ENCODE measurements at places on chromosomes 5 and 9. TPM values are rescaled to one million over a fixed set of nuclear protein-coding genes. Genes with fewer than 3 reads are reported as not detected.

DNA sequence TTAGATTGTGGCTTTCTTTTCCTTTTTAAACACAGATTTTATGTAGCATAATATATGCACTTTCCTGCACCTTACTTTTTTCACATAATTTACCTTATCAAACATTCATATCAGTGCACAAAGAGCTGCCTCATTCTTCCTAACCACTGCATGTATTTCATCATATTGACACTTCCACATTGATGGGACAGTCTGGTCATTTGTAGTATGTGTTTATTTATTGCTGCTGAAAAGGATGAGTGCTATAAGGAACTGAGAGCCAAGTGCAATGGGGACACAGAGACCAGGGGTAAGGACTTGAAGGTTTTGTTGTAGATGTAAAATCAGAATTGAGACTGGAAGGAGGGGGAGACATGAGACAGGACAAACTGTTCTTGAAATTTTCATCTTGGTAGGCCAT, 193.8 kb downstream of the SMARCA2 start:
- H3K27me3 ChIP-seq, result no peaks in the 10 kb centered on the region
- no peak overlapping the region for H3K27ac ChIP-seq
- H3K4me3 ChIP-seq, result no peak overlapping the region
- no peak for DNase-seq
- no peaks in the 10 kb centered on the region for H3K36me3 ChIP-seq

GRCh38 chr5:173178369-173178910, 34.1 kb downstream of the BNIP1 start:
- no peak overlapping the region for H3K4me3 ChIP-seq
- no peaks in the 10 kb centered on the region for H3K4me1 ChIP-seq
- H3K27me3 ChIP-seq, result no peaks in the 10 kb centered on the region
- H3K27ac ChIP-seq, result no peak overlapping the region

DNA sequence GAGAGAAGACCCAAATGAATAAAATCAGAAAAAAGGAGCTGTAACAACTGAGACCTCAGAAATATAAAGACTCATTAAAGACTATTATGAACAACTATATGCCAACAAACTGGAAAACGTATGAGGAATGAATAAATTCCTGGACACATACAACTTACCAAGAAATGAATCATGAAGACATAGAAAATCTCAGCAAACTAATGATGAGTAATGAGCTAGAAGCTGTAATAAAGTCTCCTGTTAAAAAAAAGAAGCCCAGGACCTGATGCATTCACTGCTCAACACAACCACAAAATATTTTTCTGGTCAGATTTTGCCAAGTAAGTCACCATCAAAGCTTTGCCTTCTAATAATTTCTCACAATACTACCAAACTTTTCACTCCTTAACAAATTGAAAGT, 666.7 kb downstream of the LRRC70 start:
- no peaks in the 10 kb centered on the region for H3K36me3 ChIP-seq
- no peak overlapping the region for H3K27ac ChIP-seq
- DNase-seq, result peak; percentile 60
- no peaks in the 10 kb centered on the region for H3K27me3 ChIP-seq

The CD274 gene
- total RNA-seq, result 5.9 TPM

DNA sequence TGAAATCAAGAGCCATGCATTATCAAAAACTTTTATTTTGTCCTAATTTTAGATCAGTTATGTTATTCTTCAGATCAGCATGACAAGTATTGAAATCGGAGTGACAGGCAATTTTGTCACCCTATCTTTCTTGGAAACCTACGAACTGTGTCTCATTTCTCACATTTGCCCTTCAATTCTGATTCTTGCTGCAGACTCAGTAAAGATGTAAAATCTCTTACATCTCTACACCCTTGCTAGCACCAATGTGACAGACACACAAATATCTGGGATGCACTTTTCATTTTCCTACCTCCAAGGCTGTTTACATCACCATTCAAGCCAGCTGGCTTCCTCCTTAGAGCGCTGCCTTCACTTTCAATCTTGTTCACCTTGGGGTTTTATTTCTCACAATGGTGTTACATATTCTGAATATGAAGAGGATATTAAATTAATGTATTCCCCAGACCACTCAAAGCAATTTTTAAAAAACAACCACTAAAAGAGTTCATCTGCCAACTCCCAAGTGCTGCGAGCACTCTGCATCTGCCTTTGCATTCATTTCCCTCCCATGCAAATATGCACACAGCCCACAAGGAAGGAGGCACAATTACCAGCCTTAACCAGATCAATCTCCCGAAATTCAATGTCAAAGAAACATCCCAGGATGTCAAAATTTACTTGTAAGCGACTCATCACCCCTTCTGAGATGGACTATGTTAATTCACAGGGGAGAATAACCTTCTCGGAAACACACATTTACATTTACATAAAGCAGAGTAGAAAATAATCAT, 164.3 kb downstream of the ENC1 start:
- no peaks in the 10 kb centered on the region for H3K4me1 ChIP-seq
- DNase-seq, result no peak
- H3K27me3 ChIP-seq, result no peaks in the 10 kb centered on the region
- no peak overlapping the region for H3K27ac ChIP-seq

DNA sequence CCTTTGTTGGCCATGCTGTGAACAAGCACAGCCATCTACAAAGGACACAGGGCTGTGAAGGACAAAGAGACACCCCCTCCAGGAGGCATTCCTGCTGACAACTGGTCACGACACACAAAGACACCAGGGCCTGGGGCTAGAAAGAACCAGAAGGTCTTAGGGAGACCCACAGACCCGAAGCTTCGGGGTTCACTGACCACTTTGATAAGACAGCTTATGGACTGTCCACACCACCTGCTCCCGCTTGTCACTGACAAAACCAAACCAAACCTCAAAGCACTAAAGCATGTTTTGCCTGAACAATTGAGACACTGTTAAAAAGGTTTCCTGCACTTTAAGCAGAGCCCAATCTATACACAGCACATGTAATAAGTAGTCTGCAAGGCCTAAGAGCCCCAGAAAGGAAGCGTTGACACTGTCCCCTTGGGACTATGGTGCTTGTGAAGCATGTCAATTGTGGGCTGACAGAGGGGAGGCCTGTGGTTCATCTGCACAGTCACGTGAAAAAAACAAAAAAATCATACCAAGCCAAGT, 185.0 kb downstream of the GAPVD1 start:
- H3K4me1 ChIP-seq, result peaks cover 4% of the 10 kb centered on the region
- H3K27ac ChIP-seq, result no peak overlapping the region
- no peak for DNase-seq
- H3K36me3 ChIP-seq, result peaks cover 1% of the 10 kb centered on the region

GRCh38 chr5:103896593-103896992, 334.0 kb upstream of the NUDT12 start:
- no peaks in the 10 kb centered on the region for H3K27me3 ChIP-seq
- H3K4me3 ChIP-seq, result no peak overlapping the region
- no peaks in the 10 kb centered on the region for H3K36me3 ChIP-seq
- no peak overlapping the region for H3K27ac ChIP-seq
- DNase-seq, result no peak
- H3K4me1 ChIP-seq, result no peaks in the 10 kb centered on the region

The DNAI1 gene
- not detected for total RNA-seq

The SMIM33 gene
- not detected for total RNA-seq

DNA sequence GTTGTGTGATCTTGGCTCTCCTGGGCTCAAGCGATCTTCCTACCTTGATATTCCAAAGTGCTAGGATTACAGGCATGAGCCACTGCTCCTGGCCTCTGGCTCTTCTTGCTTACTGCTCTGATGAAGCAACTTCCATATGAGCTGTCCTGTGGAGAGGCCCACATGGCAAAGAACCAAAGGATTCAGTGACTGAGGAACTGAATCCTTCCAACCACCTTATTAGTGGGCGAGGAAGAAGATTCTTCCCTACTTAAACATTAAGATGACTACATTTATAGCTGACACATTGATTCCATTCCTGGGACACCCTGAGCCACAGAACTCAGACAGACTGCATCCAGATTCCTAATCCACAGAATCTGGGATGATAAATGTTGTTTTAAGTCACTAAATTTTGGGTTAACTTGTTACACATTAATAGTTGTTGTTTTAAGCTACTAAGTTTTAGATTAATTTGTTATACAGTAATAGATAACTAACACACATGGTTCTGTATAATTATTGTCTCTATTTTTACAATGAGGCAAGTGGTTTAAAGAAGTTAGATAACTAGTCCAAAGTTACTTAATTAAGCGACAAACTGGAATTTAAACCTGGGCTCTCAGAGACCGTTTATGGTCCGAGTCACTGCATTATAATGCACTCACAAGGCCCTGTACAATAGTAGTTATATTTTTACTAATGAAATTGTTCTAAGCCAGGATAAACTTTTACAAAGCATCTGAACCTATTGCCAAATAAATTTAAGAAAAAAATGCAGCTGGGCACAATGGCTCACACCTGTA, 16.7 kb upstream of the SLCO4C1 start:
- H3K36me3 ChIP-seq, result no peaks in the 10 kb centered on the region
- DNase-seq, result peak; percentile 16
- H3K4me1 ChIP-seq, result no peaks in the 10 kb centered on the region
- H3K27me3 ChIP-seq, result no peaks in the 10 kb centered on the region

The SLC36A3 gene
- not detected for total RNA-seq

DNA sequence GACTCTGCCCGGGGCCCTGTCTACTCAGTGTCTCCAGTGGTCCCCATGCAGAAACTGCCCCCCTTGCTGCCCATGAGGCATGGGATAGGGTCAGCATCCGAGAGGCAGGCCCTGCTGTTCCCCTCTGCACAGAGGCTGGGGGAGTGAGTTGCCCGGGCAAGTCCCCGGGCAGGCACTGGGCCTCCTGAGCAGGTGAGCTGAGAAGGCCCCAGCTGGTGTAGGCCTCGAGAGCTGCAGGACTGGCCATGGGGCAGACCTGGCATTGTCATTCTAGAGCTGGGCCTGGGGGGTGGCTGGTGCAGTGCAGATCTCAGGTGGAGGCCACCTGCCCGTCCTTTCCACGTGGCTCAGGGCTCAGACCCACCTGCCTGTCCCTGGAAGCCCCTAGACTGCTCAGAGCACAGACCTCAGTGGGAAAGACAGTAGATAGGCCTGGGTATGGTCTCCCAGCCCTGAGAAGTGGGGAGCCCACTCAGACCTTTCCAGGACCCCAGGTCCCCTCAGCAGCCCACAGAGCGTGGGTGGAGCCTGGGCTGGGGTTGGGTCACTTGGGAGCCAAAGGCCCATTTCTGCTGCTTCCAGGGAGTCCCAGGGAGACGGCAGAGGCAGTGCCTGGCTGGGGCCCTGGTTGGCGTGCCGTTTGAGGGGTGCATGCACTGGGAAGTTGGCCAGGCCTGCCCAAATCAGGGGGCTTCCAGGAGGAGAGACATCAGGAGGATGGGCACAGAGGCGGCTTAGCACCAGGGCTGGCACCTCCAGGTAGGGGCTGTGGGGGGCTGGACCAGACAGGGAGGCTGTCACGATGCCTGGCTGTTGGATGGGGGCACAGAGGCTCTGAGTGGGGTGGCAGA, 4.8 kb upstream of the NOTCH1 start:
- no peak overlapping the region for H3K4me3 ChIP-seq
- no peak for DNase-seq
- no peaks in the 10 kb centered on the region for H3K36me3 ChIP-seq
- no peaks in the 10 kb centered on the region for H3K27me3 ChIP-seq
- peaks cover 20% of the 10 kb centered on the region for H3K4me1 ChIP-seq

DNA sequence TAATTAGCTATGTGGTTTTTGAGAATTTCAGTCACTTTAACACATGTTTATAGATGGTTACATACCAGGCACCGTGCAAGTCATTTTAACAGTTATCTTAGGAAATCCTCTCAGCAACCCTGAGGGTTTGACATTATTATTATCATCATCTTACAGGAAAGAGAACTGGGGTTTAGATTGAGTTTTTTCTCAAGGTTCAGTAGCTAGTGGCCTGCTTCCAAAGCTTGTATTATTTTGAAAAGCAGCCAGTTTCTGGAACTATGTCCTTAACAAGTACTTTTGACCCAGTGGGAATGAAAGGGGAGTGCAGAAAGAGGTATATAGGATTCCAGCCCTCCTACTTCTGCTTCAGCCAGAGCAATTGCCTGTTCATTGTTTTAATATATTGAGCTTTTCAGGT, 157.5 kb downstream of the COMMD10 start:
- no peaks in the 10 kb centered on the region for H3K27me3 ChIP-seq
- H3K27ac ChIP-seq, result no peak overlapping the region
- H3K4me3 ChIP-seq, result no peak overlapping the region
- DNase-seq, result peak; percentile 66

The C5orf58 gene
- total RNA-seq, result not detected

GRCh38 chr5:68243251-68243650, 27.7 kb downstream of the PIK3R1 start:
- peak overlapping the region; percentile 14 for H3K27ac ChIP-seq
- H3K4me3 ChIP-seq, result no peak overlapping the region
- peaks cover 2% of the 10 kb centered on the region for H3K36me3 ChIP-seq

- no peaks in the 10 kb centered on the region for H3K4me1 ChIP-seq
- DNase-seq, result no peak
- no peaks in the 10 kb centered on the region for H3K36me3 ChIP-seq
- H3K27me3 ChIP-seq, result no peaks in the 10 kb centered on the region
Measured at GRCh38 chr5:13695076-13695712, 249.3 kb downstream of the DNAH5 start.

The TMC1 gene
- total RNA-seq, result not detected
